Common myeloid progenitor, CD34-positive (primary cell): ENCODE measurements at places on chromosomes 5 and 9.

GRCh38 chr9:106102821-106103220 lies 408.5 kb downstream of the TMEM38B start:
- H3K36me3 ChIP-seq, result no peaks in the 10 kb centered on the region
- peak; percentile 29 for DNase-seq
- H3K4me3 ChIP-seq, result no peak overlapping the region
- no peaks in the 10 kb centered on the region for H3K4me1 ChIP-seq
- H3K27ac ChIP-seq, result no peak overlapping the region

DNA sequence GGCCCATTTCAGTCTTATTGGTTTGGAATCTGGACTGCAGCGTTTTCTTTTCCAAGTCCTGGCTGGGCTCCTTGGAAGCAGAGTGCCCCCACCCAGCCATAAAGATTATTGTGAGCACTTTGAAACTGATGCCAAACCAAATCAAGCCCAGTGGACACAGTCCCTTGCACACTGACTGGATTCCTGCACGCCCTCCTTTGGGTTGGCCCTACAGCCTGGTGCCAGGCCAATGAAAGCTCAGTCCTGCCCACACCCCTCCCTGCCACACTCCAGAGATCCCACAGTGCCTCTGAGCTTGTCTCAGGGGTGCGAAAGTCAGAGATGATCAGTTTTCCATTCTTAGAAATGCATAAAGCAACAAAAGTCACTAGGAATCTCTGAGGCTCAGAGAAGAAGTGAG lies 181.9 kb downstream of the CETN3 start:
- no peak overlapping the region for H3K27ac ChIP-seq
- H3K27me3 ChIP-seq, result no peaks in the 10 kb centered on the region

DNA sequence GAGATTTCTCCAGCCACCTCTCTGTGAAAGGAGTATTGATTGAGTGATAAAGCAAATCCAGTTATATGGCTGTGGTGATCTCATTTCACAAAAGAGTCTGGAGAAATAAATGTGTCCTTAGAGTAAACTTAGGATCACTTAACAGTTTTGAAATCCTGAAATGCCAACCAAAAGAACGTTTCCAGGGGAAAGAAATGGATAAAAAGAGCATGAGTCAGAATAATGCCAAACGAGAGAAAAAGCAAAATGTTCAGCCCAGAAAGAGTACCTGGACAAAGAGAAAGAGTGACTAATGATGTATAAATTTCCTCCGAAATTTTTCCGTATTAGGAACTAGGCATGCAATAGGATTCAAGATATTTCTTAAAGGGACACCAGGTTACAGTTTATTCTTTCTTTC lies 463.1 kb upstream of the CDH10 start:
- H3K27me3 ChIP-seq, result no peaks in the 10 kb centered on the region
- no peaks in the 10 kb centered on the region for H3K4me1 ChIP-seq
- H3K27ac ChIP-seq, result no peak overlapping the region
- H3K36me3 ChIP-seq, result no peaks in the 10 kb centered on the region

- H3K4me1 ChIP-seq, result no peaks in the 10 kb centered on the region
- no peak overlapping the region for H3K27ac ChIP-seq
- no peaks in the 10 kb centered on the region for H3K36me3 ChIP-seq
- H3K4me3 ChIP-seq, result no peak overlapping the region
- DNase-seq, result no peak
These were observed 13.6 kb upstream of the GPX3 start for GRCh38 chr5:151006704-151007334.
